ENCODE measurements at places on chromosomes 6 and 20. TPM values are rescaled to one million over a fixed set of nuclear protein-coding genes. Genes with fewer than 3 reads are reported as not detected.

DNA sequence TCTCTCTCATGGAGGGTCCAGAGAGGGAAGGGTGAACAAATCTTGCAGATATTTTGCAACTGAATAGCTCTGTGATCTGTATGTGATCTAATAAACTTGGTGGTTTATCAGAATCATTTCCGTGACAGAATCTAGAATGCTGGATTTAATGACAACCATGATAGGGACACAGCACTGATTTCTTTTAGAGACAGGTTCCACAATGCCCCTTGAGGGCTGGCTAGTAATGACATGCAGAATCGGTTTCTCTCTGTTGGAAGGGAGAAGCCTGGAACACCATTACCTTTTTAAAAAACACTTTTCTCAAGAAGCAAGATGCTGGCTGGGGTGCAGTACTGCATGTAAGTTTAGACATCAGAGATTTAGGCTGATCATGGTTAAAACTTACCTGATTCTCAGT is 313.4 kb downstream of the CDH26 start:
- DNase-seq: no peak

DNA sequence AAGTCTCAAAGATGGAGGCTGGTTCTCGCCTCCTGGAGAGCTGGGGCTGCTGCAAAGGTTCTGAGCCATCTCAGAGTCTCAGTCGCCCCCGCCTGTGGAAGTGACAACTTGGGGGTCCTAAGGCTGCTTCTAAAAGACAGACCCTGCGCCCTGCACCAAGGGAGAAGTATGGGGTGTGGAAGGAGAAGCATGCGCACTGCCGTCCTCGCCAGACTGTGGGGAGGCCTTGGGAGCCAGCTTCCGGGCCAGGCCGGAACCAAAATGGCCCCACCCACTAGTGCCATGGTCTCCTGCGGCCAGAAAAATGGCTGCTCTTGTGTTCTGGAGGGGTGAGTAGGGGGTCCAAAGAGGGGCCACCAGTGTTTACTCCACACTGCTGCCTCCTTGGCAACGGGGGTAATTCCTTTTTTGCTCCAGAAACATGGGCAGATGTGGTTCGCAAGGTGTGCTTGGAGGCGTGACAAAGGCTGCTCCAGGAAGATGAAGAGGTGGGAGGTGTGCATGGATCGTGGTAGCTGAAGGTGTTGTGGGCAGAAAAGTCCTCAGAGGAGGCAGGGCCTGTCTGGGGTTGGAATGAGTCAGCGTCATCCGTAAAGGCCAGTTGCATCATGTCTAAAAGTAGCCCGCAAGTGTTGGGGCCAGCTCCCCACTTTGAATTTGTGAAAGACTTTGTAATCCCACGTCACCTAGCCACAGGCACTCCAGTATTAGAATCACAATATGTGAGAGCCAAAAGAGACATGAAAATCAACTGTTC is 329.8 kb upstream of the SOX4 start:
- peak; percentile 27 for DNase-seq

- DNase-seq: no peak
Observed at GRCh38 chr20:15949391-15949790, 623.9 kb downstream of the KIF16B start.

GRCh38 chr6:33443619-33444504 is 10.5 kb upstream of the ZBTB9 start:
- no peak for DNase-seq

GRCh38 chr6:41900861-41901260 is 5.7 kb upstream of the USP49 start:
- no peak for DNase-seq

- DNase-seq: no peak
Observed at GRCh38 chr6:34074064-34074742, 71.7 kb downstream of the GRM4 start.

- DNase-seq: peak; percentile 58
Observed at GRCh38 chr6:132456700-132457143, 55.4 kb upstream of the MOXD1 start.

GRCh38 chr6:86856937-86857563 is 80.3 kb upstream of the HTR1E start:
- DNase-seq: no peak

GRCh38 chr6:42332916-42333315 is 115.3 kb upstream of the MRPS10 start:
- no peak for DNase-seq

- DNase-seq: no peak
Observed at GRCh38 chr20:33789858-33790182, 21.3 kb upstream of the CHMP4B start.

DNA sequence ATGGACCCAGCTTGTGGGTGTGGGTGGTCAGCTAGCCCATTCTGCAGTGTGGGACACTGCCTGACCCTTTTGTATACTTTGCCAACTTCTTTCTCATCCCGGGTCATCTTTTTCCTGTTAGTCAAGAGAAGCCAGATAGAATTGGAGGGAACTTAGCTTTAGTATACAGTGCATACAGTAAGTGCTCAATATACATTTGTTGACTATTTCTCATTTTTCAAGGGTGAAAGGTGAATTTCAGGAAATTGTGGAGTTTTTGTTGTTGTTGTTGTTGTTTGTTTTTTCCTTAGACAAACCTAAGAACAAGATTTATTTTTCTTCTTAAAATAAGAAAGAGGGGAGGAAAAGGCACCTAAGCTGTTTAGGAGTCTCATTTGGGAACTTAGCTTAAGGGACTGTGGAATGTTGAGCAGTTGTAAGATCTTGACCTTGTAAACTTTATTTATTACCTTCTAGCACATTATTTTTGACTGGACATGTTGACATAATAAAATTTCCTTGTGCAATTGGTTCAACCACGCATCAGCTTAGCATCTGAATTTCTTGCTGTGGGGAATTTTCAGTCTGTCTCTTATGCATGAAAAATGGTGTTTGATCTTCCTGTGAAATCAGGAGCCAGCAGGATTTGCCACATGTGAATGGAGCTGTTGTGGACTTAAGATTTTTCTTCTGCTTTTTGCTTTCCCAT is 113.6 kb downstream of the ARID1B start:
- no peak for DNase-seq

- no peak for DNase-seq
Observed at GRCh38 chr20:19835533-19836222, 77.6 kb downstream of the RIN2 start.

DNA sequence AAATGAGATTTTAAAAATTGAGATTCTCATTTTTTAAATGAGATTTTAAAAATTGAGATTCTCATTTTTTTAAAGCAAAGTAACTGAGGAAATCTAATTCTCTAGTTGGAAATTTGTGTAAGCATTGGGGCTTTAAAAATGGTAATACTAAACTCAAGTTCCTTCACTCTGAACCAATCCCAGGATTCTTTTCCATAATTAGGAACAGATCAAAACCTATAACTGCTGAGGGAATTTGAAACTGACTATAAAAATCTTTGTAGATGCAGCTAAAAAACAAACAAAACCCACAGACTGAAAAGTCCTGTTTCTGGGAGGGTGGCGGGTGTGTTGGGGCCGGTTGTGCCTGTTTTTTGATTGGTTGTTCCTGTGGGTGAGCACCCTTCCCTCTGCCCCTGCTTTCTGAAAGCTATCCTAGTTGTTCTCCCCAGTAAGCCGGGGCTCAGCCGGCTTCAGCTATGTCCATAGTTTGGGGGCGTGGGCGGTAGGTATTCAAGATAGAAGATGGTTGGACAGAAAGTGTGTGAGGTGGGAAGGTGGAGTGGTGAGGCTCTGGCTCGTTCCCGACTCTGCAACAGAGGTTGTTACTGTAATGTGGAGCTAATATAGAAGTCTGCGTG is 49.3 kb downstream of the GFRA4 start:
- no peak for DNase-seq

DNA sequence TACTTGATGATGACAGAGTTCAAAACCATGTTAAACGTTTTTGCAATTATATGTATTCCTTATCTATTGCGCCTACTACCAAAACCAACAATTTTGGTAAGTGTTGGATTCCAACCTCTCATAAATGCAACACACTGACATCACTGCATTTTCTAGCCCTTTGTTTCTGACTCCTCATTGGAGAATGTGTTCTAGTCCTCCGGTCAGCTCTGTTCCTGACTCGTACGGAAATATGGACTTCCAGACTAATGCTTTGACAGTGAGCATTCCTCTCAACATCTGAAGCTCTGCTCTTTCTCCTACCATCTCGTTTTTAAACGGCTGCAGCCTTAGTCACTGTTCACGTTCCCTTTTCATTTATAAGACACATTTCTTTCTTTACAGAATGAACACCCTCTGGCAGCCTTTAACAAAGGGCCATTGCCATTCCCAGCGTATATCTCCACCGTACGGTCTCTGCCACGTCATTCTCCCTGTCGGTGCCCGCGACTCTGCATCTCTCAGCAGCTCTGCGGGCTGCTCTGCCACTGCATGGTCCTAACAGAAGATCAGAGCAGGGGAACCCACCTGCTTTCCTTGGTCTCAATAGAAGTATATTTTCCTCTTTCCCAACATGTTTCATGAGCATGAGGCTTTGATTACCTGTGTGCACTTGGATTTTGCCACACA is 103.0 kb upstream of the SYNDIG1 start:
- DNase-seq: no peak

DNA sequence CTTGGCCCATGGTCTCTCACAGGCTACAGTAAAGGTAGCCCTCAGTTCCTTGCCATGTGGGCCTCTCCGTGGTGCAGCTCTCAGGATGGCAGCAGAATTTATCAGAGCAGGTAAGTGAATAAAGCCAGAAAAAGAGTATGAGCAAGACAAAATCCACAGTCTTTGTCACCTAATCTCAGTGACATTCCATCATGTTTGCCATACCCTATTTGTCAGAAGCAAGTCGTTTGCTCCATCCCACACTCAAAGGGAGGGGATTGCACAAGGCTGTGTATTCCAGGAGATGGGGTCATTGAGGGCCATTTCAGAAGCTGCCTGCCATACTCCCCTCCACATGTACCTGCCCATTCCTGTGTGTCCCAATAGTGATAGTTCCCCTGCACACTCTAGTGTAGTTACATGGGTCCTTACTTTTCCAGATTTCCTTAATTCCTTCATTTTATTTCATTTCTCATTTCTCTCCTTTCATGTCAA is 24.2 kb downstream of the ISM1 start:
- no peak for DNase-seq

- no peak for DNase-seq
Observed at GRCh38 chr6:122400121-122400450, 634 bp downstream of the HSF2 start.

DNA sequence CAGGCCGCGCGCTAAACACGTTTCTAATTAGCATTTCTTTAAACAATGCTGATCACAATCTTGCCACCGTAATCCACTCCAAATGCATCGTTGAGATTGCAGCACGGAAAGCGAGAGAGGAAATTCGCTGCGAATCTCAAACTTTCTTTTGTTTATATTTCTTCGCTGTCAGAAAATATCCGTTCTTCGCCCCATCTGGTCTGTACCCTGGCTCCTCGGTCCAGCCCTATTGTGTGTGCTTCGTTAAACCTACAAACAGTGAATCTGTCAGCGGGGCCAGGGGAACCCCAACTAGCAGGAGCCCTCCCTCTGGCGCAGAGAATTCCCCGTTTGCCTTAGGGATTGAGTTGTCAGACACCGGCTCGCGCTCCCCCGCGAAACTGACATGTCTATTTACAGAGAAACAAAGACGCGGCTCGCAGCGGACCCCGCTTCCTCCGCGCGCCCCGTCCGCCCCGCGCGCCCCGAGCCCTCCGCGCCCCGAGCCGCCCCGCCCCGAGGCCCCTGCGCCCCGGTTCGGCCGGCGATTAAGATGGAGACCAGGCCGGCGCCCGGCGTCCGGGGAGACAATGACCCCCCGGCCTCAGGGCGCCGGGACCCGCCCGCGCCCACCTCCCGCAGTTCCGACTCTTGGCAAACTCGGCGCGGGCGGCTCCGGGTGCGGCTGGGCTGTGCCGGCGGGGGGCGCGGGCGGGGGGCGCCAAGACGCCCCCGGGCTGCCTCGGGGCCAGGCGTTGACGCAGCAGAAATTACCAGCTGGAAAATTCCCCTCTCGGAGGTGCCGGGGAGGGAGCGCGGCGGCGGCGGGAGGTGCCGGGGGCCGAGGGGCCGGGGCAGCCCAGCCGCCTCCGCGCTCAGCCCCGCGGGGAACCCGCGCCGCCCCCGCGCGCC is 874 bp downstream of the ZBTB46 start:
- DNase-seq: peak; percentile 41

DNA sequence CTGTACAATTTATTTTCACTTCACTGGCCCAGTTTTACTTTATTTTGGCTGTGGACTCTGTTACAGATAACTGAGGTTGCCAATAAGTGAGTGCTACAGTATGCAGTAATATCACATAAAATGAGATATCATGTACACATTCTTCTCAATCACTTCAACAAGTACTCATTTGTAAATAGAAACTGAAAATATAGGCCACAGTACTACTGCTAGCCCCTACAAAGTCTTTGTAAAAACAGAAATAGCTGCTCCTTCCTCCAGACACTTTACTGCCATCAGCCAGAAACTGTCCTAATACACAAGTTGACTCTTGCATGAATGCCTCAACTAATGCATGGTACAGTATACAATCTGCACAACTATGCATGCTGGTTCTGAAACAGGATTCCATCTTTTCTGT is 9.2 kb downstream of the DTNBP1 start:
- no peak for DNase-seq

DNA sequence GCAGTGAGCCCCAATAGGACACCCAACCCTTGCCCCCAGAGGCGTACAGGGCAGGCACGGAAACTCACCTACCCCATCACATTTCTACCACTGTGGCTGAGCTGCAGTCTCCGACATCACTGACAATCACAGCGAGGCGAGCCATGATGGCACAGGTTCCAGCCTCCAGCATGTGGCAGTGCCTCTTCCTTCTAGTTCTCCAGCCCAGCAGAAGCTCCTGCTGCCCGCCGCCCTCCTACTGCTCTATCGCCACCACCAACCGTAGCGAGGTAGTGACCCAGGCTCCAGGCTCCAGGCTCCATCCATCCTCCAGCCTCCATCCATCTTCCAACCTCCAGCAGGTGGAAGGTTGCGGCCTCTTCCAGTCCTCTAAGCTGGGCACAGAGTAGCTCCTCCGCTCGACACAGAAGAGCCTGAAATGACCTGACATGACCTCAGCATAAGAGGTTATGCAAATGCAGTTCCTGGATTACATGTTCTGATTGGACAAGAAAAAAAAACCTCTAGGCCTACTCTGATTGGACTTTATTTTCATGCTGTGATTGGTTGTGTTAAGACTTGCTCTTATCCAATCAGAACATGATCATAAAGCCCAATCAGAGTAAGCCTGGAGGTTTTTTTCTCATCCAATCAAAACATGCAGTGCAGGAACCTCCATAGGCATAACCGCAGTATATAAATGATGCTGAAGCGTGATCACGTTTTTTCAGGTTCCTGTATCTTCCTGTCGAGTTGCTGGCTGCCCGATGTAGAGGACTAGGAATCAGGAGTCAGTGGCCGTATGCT is 438.9 kb upstream of the ZNF337 start:
- DNase-seq: no peak

Gene ME1
- total RNA-seq: 23.4 TPM

Gene SLC32A1
- not detected for total RNA-seq

Gene RIN2
- 43.9 TPM for total RNA-seq

Gene PHACTR1
- 12.2 TPM for total RNA-seq

Gene TAF4
- total RNA-seq: 8.8 TPM

Gene C6orf118
- total RNA-seq: not detected

Measured in left cardiac atrium (tissue), 4 donors.